Pancreas (tissue), 10 donors: ENCODE measurements at places on chromosomes 7 and 10. TPM values are rescaled to one million over a fixed set of nuclear protein-coding genes. Genes with fewer than 3 reads are reported as not detected.

The SFRP5 gene
- 64.7 TPM for total RNA-seq

The AMZ1 gene
- 0.19 TPM for total RNA-seq

The SEM1 gene
- 16.8 TPM for total RNA-seq

The MYO1G gene
- total RNA-seq: 0.39 TPM

The FGFBP3 gene
- 1.0 TPM for total RNA-seq

The TYW1B gene
- 1.2 TPM for total RNA-seq

- no peak for DNase-seq
Measured at GRCh38 chr10:44965651-44966097, 6.1 kb downstream of the RASSF4 start.

DNA sequence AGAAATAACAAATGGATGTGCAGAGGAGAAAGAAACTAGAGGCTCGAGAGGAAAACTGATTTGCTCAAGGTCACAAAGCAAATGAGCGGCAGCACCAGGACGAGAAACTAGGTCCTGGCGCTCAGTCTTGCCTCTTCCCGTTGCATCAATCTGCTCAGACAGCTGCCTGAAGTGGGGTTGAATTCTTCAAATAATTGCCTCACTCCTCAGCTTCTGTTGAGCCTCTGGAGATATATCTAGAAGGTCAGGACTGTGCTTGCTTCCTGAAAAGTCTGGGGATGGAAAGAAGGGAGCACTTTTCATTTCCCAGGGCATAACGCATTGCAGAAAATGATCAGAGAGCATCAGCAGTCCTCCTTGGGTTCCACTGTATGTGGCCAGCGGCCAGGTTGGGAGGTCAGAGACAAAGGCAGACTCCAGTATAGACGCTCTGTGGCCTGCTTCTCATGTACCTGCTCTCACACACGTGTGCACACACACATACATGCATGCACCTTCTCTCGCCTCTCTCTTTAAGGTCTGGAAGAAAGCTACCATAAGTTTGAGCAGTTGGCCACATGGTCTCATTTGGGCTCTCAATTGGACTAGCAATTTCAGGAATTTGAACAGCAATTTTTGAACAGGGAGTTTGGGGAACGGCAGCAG, 83.7 kb upstream of the DUSP5 start:
- DNase-seq: no peak

DNA sequence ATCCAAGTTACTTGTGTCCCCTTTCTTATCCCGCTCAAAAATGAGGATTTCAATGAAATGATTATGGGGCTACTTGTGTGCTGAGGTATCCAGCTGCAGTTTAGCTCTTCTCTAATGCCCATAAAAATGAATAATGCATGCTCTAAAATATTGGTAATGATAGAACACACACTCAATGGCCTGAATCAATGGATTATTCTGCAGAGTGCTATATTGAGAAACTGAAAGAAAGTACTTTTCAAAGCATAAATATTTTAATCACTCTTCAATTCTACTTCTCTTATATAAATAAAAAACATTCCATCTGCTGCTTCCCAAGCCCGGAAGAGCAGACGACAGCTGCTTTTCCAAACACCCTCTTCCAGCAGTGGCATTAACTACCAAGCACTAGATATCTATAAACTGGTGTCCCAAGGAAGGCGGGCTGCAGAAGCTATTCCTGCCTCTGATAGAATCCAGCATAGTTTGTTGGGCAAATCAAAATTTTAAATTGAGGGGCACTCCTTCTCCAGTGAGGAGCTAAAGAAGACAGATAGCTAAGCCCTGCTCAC, 284.9 kb upstream of the AOAH start:
- DNase-seq: no peak

GRCh38 chr7:55962014-55962413, 2.4 kb upstream of the NIPSNAP2 start:
- no peak for DNase-seq

DNA sequence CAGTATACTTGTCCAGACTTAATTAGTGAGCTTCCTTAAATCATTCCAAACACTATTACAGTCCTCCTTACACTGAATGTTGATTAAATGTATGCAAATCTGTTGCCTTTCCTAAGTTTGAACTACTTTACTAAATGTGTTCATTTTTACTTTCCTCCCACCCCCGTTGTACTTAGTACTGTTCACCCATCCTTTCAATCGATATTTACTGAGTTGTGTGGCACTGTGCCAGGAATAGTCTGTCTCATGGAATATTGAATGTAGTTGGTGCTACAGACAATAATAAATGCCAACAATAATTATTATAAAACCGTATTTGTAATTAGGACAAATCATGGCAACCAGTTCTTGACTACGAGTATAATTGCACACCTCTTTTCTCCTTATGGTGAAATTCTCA, 335.7 kb downstream of the GPR37 start:
- no peak for DNase-seq

DNA sequence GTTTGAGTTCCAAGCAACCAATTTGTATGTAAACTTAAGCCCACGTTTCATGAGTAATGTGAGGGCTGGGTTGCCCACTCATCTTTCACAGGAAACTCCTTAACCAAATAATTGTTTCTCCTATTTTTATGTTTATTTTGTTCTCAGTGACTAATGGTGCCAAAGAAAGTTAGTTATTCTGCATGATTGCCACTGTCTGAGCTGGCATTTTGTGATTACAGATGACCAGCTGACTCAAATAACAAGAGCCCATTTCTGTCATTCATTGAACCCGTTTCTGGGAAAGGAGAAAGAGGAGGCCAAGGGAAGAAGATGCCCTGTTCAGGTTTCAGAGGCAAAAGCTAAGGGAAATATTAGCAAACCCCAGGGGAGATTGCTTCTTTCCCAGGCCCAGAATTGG, 186.9 kb upstream of the MYO3A start:
- no peak for DNase-seq

DNA sequence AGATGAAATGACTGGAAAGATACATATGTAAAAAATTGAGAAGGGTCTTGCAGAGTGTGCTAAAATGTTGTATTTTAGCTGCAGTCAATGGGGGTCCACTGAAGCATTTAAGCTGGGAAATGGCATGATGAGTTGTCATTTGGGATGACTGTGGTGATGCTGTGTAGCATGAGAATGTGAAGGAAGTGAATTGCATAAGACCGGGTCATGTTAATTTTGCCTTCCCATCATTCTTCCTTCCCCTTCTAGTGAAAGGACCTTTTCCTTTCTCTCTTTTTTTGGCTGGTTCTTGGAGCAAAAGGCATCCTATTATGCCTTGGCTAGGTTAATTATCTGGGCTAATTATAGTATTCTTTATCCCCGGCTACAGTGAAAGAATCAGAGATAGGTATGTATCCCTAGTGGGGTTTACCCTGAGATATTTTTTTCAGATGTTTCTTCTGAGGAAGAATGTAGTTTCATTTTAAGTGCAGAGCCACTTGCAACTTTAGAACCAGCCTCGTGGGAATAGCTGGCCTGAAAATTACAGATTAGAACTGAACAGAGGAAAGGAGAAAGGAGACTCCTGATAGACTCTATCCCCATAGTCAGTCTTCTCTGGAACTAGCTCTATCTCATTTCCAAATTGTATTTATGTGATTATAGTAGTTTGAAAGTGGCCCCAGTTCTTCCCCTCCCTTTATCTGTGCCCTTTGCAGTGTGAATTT, 93.6 kb downstream of the HGF start:
- no peak for DNase-seq

GRCh38 chr10:98967601-98968000, 268.1 kb downstream of the HPSE2 start:
- no peak for DNase-seq

- no peak for DNase-seq
Measured at GRCh38 chr10:7487528-7487927, 76.7 kb upstream of the SFMBT2 start.

DNA sequence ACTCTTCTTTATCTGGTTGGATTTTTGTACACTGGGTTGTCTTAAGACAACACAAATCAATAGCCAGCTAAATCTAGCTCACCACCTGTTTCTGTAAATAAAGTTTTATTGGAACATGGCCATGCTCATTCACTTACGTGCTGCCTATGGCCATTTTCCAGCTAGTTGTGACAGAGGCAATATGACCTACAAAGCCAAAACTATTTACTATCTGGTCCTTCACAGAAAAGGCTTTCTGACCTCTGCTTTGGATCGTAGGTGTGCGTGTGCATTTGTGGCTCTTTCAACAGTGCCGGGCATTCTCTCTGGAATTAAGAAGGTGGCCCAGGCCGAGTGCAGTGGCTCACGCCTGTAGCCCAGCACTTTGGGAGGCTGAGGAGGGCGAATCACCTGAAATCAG, 45.5 kb downstream of the NRAP start:
- no peak for DNase-seq

GRCh38 chr10:47158116-47159071, 141.6 kb upstream of the GDF10 start:
- no peak for DNase-seq

DNA sequence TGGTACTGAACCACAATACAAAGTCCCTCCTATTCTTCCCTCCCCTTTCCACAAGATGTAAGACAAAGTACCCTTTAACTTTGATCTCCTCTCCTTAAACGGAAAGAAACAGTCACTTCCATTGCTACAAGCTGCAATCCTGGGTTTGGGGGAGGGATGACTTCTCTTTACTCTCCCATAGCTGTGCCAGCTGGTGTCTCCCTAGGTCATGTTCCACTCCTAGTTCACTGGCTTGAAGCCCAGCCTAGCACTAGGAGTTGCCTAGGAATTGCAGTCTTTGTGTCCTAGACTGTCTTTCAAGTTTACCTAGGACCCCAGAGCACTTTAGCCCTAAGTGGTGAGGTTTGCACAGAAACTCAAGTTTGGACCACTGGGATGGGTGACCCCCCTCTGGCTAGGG, 311.1 kb downstream of the HPSE2 start:
- DNase-seq: no peak

GRCh38 chr7:150723467-150723866, 7.1 kb downstream of the GIMAP1 start:
- no peak for DNase-seq

- no peak for DNase-seq
Measured at GRCh38 chr10:12785415-12785831, 216.1 kb downstream of the CCDC3 start.

DNA sequence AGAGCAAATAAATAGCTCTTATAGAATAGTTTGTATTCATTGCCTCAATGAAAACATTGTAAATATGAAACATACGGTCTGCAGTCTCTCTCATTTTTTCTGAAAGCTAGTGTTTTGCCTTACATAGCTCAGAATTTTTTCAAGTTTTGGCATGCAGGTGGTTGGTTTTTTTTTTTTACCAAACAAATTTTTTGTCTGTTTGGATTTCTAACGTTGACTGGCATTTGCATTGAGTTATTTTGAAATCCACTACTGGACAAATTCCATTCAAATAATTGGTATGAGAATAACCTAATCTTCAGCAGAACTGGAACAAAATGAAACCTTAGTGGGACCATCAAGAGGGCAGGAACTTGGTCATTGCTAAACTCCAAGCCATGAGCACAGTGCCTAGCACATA, 107.6 kb upstream of the SAMD8 start:
- no peak for DNase-seq

DNA sequence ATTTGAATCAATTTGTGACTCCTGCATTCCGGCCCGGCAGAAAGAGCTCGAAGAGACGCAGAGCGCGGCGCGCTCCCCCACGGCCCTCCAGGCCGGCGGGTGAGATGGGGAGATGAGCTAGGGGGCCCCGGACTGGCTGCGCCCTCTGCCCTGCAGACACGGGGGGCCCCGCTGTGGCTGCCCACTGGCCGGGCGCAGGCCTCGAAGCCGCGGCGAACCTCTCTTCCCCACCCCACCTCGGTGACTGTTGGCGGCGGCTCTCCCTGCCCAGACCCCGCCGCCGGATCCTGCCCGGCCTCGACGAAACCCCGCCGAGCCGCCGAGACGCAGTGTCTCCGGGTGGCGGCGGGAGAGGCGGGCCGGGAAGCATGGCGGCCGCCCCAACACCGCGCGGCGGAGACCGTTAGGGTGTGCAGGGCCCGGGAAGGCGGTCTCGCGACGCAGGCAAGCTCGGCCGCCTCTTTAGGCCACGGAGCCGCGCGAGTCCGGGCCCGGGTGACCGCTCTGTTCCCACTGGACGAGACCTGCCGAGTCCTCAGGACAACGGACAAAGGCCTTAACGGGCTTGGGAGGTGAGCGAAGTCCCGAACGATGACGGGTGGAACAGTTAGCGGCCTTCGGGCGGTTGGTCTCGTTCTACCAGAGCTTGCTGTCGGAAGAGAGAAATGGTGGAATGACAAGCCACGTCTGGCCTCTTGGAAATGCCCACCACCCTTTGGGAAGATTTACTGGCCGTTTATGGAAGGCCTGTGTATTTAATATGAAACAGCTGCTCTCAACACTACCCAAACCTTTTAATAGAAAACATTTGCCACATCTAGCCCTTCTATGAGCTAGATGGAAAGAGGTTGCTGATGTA, 24.3 kb downstream of the NUP42 start:
- DNase-seq: no peak

- no peak for DNase-seq
Measured at GRCh38 chr7:116089293-116089692, 58.7 kb upstream of the TFEC start.

DNA sequence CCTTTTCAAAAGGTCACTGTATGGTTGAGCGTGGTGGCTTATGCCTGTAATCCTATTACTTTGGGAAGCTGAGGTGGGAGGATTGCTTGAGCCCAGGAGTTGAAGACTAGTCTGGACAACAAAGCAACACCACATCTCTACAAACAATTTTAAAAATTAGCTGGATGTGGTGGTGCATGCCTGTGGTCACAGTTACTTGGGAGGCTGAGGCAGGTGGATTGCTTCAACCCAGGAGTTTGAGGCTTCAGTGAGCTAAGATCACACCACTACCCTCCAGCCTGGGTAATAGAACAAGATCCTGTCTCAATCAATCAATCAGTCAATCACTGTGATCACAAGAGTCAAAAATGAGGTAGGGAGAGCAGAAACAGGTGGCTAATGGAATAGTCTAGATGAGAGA, 97.0 kb downstream of the SUGCT start:
- DNase-seq: no peak

DNA sequence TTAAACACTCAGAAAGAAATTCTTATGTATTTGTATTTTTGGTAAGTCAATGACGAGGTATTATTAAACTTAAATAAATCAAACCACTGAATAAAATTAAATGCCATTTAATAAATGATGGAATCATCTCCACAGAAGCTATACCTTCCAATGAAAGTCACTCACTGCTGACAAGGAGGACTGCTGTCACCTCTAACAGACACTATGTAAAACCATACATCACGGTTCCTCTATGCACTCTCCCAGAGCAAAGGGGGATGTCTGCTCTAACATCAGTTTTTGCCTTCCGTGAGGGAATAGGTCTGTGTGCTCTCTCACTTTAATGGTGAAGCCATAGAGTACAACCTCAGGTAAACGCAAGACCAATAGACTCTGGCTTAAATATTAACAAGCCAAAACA, 99.7 kb upstream of the DDC start:
- no peak for DNase-seq
